ENCODE measurements at places on chromosomes 7 and 10. TPM values are rescaled to one million over a fixed set of nuclear protein-coding genes. Genes with fewer than 3 reads are reported as not detected.

Gene PIP
- not detected for total RNA-seq

Gene LUC7L2
- 77.9 TPM for total RNA-seq

Gene ZPBP
- total RNA-seq: not detected

Gene IRF5
- total RNA-seq: 1.4 TPM

Gene AFAP1L2
- total RNA-seq: 1.7 TPM

Gene PDE1C
- 0.43 TPM for total RNA-seq

Gene ATP6V0A4
- 0.40 TPM for total RNA-seq

Gene RBP3
- total RNA-seq: not detected

Gene PTPN20
- total RNA-seq: 0.57 TPM

Gene VIPR2
- total RNA-seq: not detected

Gene USP54
- 9.6 TPM for total RNA-seq

Gene SRPK2
- 75.8 TPM for total RNA-seq

Gene EPHB4
- 148 TPM for total RNA-seq

Gene TPK1
- 18.2 TPM for total RNA-seq

Gene TSPAN13
- 25.4 TPM for total RNA-seq

Gene COBL
- not detected for total RNA-seq

Gene DDC
- not detected for total RNA-seq

Gene TMEM270
- total RNA-seq: not detected

Gene MBL2
- total RNA-seq: not detected

Gene P4HA1
- total RNA-seq: 141 TPM

Gene BAMBI
- 3.2 TPM for total RNA-seq

Gene A1CF
- total RNA-seq: not detected

Gene STK31
- total RNA-seq: not detected

Gene C7orf57
- total RNA-seq: not detected

Gene DNAJC12
- total RNA-seq: 0.53 TPM

Gene TMEM273
- 4.7 TPM for total RNA-seq

Gene NEURL1
- total RNA-seq: 0.43 TPM

Gene FAM200A
- 6.5 TPM for total RNA-seq

Gene RADIL
- 0.80 TPM for total RNA-seq

Gene LIPK
- total RNA-seq: not detected

Gene INHBA
- total RNA-seq: 19.5 TPM

Gene NRF1
- total RNA-seq: 14.6 TPM

Gene TEX47
- not detected for total RNA-seq

Gene SGCE
- 82.0 TPM for total RNA-seq

Gene PNLIP
- total RNA-seq: not detected

Gene FAM180A
- total RNA-seq: not detected

Gene LYZL1
- total RNA-seq: not detected

Gene NUTM2A
- 0.14 TPM for total RNA-seq

Gene MRLN
- total RNA-seq: not detected

Gene MOGAT3
- total RNA-seq: not detected
